ENCODE measurements at places on chromosomes 5 and 9. TPM values are rescaled to one million over a fixed set of nuclear protein-coding genes. Genes with fewer than 3 reads are reported as not detected.

DNA sequence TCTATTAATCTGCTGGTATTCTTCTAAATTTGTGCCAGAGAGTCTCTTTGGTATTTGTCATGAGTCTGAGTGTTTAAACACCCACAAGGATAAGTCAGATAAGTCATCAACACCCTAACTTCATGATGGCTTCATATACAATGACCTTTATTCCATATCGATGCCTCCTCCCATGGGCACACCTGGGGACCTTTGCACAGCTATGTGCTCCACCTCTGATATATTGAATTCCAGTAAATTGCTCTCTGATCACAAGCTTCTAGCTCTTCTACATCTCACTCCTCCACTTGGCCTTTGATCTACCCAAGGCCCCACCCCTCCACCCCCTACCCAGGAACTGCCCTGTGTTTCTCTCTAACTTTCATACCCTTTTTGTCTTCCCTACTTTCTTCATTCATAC, 102.7 kb upstream of the MIER3 start:
- DNase-seq, result no peak
- no peaks in the 10 kb centered on the region for H3K36me3 ChIP-seq
- no peak overlapping the region for H3K27ac ChIP-seq
- H3K4me1 ChIP-seq, result no peaks in the 10 kb centered on the region

- DNase-seq, result no peak
- H3K4me3 ChIP-seq, result no peak overlapping the region
- H3K27ac ChIP-seq, result no peak overlapping the region
- H3K27me3 ChIP-seq, result no peaks in the 10 kb centered on the region
These were observed 123.5 kb downstream of the RASEF start for GRCh38 chr9:82939451-82939850.

Gene RNF180
- total RNA-seq, result 4.7 TPM

DNA sequence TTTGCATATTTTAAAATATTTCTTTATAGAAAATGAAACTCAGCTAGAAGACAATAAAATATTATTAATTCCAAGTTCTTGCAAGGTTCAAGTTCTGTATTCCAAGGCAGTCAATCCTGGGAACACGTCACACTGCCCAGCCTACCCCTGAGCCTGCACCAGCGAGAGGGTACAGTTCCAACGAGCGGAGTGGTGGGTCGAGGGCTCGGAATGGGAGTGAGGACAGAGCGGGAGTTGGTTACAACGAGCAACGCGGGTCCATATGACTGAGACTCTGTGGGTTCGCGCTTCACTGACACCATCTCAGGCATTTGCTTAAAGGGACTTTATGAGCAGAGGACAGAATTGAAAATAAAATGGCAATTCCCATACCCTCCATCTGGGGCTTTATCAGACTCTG, 40.0 kb upstream of the SPTLC1 start:
- H3K36me3 ChIP-seq, result no peaks in the 10 kb centered on the region
- no peaks in the 10 kb centered on the region for H3K27me3 ChIP-seq
- DNase-seq, result no peak
- no peaks in the 10 kb centered on the region for H3K4me1 ChIP-seq

DNA sequence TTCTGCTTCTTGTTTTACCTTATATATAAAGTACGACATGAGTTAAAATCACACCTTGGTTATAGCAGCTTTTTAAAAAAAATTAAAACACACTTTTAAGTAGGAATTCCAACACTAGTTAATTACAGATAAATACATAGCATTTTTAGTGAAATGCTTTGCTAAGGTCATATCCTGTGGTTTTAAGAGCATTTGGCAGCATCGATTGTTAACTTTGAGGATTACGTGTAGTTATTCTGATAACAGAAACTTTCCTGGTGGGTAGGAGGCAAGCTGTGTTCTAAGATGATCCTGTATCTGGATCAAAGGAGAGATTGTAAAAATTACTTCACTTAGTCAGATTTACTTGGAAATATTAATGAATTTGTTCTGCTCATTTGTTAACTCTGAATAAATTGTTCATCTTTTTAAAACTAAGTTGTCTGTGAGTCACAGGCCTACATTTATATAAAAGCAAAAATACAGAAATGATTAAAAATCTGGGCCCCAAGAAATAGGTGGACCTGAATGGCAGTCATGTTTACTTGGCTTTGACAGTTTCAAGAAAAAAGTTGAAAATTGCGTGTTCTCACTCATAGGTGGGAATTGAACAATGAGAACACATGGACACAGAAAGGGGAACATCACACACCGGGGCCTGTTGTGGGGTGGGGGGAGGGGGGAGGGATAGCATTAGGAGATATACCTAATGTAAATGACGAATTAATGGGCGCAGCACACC, 58.3 kb downstream of the TRIO start:
- no peak overlapping the region for H3K27ac ChIP-seq
- peaks cover 58% of the 10 kb centered on the region for H3K4me1 ChIP-seq
- H3K4me3 ChIP-seq, result no peak overlapping the region
- H3K36me3 ChIP-seq, result no peaks in the 10 kb centered on the region
- H3K27me3 ChIP-seq, result no peaks in the 10 kb centered on the region

DNA sequence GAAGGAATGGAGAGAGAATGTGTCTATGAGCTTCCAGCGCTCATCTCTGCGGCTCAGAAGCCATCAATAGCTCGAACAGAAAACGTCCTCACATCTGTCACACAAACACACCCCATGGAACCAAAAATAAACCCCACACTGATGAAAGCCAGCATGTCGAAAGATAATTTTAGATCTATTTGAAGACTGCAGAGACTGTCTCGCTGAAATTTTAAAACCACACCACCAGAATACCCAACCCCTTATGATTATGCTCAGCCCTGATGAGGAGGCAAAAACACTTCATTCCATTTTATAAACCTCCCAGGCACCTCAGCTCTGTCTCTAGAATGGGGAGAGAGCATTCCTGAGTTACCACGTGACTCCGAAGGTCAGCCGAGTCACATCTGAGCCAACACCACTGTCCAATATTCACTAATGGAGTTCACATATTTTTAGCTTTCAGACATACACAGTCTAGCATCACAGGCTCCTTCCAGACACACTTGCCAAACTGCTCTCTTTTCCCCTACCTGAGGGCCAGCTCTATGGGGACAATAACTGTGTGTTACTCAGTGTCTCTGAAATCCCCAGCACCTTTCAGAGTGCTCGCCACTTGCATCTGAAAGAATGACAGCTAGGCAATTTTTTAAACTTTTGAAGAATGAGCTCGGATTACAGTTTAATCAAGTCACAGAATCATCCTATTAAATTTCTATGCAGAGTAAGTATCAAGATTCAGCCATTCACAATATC, 63.2 kb downstream of the SERINC5 start:
- H3K27me3 ChIP-seq, result no peaks in the 10 kb centered on the region
- peak overlapping the region; percentile 59 for H3K27ac ChIP-seq
- H3K36me3 ChIP-seq, result no peaks in the 10 kb centered on the region
- peaks cover 44% of the 10 kb centered on the region for H3K4me1 ChIP-seq
- peak; percentile 18 for DNase-seq

- H3K4me3 ChIP-seq, result no peak overlapping the region
- H3K4me1 ChIP-seq, result no peaks in the 10 kb centered on the region
- H3K36me3 ChIP-seq, result no peaks in the 10 kb centered on the region
- H3K27ac ChIP-seq, result no peak overlapping the region
- H3K27me3 ChIP-seq, result no peaks in the 10 kb centered on the region
These were observed 162.9 kb downstream of the FAM170A start for GRCh38 chr5:119792161-119792799.

GRCh38 chr5:109315245-109315644, 94.5 kb downstream of the PJA2 start:
- no peak for DNase-seq
- H3K36me3 ChIP-seq, result no peaks in the 10 kb centered on the region
- peak overlapping the region; percentile 52 for H3K27ac ChIP-seq
- no peaks in the 10 kb centered on the region for H3K27me3 ChIP-seq
- peaks cover 19% of the 10 kb centered on the region for H3K4me1 ChIP-seq
- H3K4me3 ChIP-seq, result no peak overlapping the region

Gene CD274
- total RNA-seq, result 2.1 TPM

GRCh38 chr5:158414333-158414762, 555.4 kb upstream of the CLINT1 start:
- no peak overlapping the region for H3K4me3 ChIP-seq
- H3K4me1 ChIP-seq, result no peaks in the 10 kb centered on the region
- peak overlapping the region; percentile 57 for H3K27ac ChIP-seq
- H3K27me3 ChIP-seq, result no peaks in the 10 kb centered on the region
- no peaks in the 10 kb centered on the region for H3K36me3 ChIP-seq
- peak; percentile 37 for DNase-seq

- H3K36me3 ChIP-seq, result no peaks in the 10 kb centered on the region
- no peak for DNase-seq
- H3K27ac ChIP-seq, result no peak overlapping the region
- no peak overlapping the region for H3K4me3 ChIP-seq
- H3K4me1 ChIP-seq, result no peaks in the 10 kb centered on the region
These were observed 80.8 kb upstream of the GNAQ start for GRCh38 chr9:78112406-78112805.

- no peak for DNase-seq
- H3K27ac ChIP-seq, result no peak overlapping the region
- no peaks in the 10 kb centered on the region for H3K4me1 ChIP-seq
- H3K4me3 ChIP-seq, result no peak overlapping the region
- no peaks in the 10 kb centered on the region for H3K36me3 ChIP-seq
These were observed 255.1 kb downstream of the MCTP1 start for GRCh38 chr5:95029569-95030366.

GRCh38 chr5:179800071-179800695, 6.4 kb downstream of the LTC4S start:
- no peak overlapping the region for H3K4me3 ChIP-seq
- no peak overlapping the region for H3K27ac ChIP-seq
- no peak for DNase-seq
- H3K4me1 ChIP-seq, result peaks cover 22% of the 10 kb centered on the region
- H3K27me3 ChIP-seq, result no peaks in the 10 kb centered on the region

GRCh38 chr9:15104826-15105420, 194.7 kb upstream of the FREM1 start:
- H3K27ac ChIP-seq, result no peak overlapping the region
- no peak overlapping the region for H3K4me3 ChIP-seq
- no peak for DNase-seq
- no peaks in the 10 kb centered on the region for H3K4me1 ChIP-seq
- no peaks in the 10 kb centered on the region for H3K36me3 ChIP-seq
- H3K27me3 ChIP-seq, result no peaks in the 10 kb centered on the region

Gene LCNL1
- not detected for total RNA-seq

Gene GRAMD2B
- 10.4 TPM for total RNA-seq

- no peak for DNase-seq
- no peaks in the 10 kb centered on the region for H3K4me1 ChIP-seq
- no peak overlapping the region for H3K27ac ChIP-seq
- H3K4me3 ChIP-seq, result no peak overlapping the region
- H3K27me3 ChIP-seq, result no peaks in the 10 kb centered on the region
- no peaks in the 10 kb centered on the region for H3K36me3 ChIP-seq
These were observed 64.5 kb upstream of the GNA14 start for GRCh38 chr9:77712533-77713130.

- no peak overlapping the region for H3K4me3 ChIP-seq
- no peaks in the 10 kb centered on the region for H3K4me1 ChIP-seq
- no peak overlapping the region for H3K27ac ChIP-seq
- no peaks in the 10 kb centered on the region for H3K36me3 ChIP-seq
These were observed 441.4 kb downstream of the SH3GL2 start for GRCh38 chr9:18020121-18020745.

Data from gastrocnemius medialis (tissue), 4 donors.